ENCODE measurements at places on chromosomes 12 and 14.

DNA sequence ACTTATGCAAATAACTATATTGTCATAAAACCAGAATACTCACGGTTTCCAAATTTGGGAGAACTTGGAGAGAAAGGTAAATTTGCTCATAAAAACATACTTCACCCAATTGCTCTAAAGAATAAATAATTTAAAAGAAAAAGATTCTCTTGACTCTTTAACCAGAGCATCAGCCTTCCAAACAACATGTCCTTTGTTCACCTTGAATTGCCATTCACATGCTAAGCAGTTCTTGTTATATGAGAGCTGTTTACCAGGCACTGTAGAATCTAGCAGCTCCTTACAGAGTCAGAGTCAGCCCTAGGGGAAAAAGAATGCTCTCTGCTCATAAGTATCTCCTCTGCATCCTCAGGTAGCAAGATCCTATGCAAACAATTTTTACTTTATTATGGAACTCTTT lies 10.2 kb downstream of the SLCO1A2 start:
- no peak for DNase-seq

GRCh38 chr14:93648440-93649168 lies 139.7 kb downstream of the PRIMA1 start:
- DNase-seq = no peak

GRCh38 chr12:101769865-101770264 lies 30.6 kb upstream of the SYCP3 start:
- DNase-seq = no peak

- DNase-seq = no peak
These were observed 90.2 kb downstream of the TTLL5 start for GRCh38 chr14:75751296-75751695.

- DNase-seq = no peak
These were observed 119.6 kb downstream of the GCH1 start for GRCh38 chr14:54782751-54783659.

DNA sequence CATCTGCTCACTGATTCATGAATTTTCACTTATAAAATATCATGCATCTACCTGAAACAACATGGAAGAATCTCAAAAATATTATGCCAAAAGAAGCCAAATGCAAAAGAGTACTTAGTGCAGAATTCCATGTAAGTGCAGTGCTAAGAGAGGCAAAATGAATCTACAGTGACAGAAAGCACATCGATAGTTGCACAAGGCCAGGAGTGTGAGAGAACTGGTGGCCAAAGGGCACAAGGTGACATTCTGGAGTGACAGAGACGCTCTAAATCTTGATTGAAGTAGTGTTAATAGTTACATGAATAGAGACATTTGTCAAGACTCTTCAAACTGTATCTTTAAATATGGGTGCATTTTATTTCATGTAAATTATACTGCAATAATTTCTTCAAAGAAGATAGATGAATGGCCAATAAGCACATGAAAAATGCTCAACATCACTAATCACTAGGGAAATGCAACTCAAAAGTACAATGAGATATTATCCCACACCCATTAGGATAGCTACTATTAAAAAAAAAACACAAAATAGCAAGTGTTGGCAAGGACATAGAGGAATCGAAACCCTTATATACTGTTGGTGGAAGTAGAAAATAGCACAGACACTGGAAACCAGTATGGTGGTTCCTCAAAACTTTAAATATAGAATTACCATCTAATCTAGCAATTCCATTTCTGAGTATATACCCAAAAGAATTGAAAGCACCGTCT lies 71.7 kb upstream of the KICS2 start:
- DNase-seq = no peak

DNA sequence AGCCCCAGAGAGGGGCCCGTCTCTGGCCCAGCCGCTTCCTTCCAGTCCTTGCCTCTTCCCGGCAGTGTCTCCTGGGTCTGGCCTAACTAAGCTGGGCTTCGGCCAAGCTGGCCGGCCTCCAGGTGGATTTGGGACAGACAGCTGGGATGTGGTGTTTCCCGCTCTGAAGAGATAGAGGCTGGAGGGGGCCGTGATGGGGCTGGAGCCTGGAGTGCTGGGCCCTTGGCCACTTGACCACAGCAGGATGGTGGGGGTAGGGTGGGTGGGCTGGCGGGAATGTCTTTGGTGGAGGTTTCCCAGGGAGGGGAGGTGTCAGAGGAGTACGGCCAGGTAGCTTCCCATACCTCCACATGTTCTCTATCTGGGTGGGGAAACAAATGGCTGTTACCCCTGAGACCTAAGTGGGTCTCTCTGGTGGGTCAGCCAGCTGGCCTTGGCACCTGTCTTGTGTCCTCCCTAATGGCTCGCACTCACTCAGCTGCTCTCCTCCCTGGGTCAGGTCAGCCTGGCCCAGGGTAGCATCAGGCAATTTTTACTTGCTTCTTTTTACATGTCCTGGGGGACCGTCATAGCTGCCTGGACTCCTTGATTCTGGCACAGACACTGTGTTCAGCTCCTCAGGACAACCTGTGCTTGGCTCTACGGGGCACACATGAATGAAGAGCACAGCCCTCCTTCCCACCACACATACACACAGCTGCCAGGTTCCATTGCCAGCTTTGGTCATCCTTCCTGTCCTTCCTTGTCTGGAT lies 19.8 kb upstream of the PGF start:
- DNase-seq = no peak

GRCh38 chr14:58717211-58717610 lies 79.4 kb downstream of the DACT1 start:
- no peak for DNase-seq

- DNase-seq = no peak
These were observed 72.8 kb upstream of the ABCD2 start for GRCh38 chr12:39692258-39692853.

GRCh38 chr12:6834873-6835272 lies 5.9 kb upstream of the GNB3 start:
- DNase-seq = no peak

DNA sequence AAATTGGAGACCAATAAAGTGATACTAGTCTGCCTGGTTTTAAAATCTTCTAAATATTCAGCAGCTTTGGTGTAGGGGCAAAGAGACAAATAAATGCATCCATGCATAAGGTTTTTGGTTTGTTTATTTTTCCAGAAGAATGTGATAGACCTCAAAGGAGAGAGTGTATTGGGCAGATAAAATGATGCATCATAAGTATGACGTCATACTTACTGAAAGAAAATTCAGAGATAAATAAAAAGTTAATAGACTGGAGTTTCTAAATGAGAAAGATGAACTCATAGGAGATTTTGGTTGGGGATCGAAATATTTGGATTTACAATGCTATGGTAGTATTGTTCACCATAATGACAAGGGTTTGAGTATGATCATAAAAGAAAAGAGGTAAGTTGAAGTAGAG lies 10.2 kb downstream of the SYT10 start:
- DNase-seq = no peak

DNA sequence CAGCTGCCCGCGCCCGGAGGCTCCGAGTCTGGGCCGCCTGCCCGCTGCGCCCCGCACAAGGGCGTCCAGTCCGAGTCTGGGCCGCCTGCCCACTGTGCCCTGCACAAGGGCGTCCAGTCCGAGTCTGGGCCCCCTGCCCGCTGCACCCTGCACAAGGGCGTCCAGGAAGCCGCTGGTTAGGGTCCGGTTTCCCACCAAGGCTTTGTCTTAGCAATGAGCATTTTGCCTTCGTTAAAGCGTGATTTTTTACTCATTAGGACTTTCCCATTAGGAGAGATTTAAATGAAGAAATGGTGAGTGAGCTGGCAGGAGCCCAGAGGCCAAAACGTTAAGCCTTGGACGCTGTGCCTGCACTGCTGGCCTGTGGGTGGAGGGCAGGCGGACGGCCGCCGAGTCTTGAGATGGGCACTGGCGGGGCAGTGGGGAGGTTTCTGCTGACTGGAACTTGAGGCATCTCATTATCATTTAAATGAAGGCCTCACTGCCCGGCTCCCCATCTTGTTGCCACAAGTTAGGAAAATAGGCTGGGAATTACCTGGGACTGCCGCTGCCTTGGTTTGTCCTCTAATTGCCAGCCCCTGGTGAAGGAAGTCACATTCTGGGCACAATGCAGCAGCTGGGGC lies 36.0 kb downstream of the FBRSL1 start:
- DNase-seq = no peak

DNA sequence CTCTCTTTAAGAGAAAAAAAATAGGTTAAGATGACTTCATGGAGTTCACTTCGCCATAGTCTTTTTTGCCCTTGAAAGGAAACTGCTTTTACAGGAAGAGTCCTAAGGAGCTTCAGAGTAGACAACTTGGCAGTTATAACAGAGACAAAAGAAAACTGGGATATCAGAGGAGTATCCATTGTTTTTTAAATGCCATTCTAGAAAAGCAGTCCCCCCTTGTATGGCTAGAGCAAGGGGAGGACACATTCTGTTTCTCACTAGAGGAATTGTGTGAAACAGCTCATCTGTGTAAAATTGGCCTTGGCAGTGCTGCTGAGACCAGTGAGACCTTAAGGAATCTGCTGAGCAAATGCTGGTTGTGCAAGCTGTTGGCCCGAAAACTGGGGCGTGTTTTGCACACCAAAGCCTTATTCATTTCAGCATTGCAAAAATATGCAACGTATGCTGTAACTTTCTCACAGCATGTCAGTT lies 128.0 kb downstream of the GPR135 start:
- DNase-seq = peak; percentile 45

GRCh38 chr12:54697851-54698250 lies 49.7 kb upstream of the DCD start:
- DNase-seq = no peak

DNA sequence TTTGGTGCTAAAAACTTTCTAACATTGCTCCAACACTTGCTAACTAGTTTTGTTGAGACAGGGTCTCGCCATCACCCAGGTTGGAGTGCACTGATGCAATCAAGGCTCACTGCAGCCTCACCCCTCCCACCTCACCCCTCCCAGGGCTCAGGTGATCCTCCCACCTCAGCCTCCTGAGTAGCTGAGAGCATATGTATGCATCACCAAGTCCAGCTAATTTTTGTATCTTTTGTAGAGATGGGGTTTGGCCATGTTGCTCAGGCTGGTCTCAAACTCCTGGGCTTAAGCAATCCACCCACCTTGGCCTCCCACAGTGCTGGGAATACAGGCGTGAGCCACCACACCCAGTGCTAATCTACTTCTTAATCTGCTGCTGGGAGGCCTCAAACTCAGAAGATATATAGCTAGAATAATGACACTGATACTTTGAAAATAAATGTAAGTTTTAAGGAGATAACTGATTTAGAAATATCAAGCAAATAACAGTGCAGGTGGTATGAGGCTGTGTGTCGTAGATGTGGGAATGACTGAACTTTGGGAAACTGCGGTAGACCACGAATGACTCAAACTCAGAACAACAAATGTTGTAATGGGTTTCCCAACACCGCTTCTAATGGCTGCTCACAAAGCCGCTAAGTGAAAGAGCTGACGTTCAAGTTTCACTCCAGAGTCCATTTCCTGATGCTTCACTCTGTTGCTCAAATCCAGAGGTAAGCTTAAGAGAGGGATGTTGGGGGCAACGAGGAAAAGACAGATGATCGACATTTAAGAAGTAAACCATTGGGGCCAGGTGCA lies 10.0 kb downstream of the TMCC3 start:
- no peak for DNase-seq

DNA sequence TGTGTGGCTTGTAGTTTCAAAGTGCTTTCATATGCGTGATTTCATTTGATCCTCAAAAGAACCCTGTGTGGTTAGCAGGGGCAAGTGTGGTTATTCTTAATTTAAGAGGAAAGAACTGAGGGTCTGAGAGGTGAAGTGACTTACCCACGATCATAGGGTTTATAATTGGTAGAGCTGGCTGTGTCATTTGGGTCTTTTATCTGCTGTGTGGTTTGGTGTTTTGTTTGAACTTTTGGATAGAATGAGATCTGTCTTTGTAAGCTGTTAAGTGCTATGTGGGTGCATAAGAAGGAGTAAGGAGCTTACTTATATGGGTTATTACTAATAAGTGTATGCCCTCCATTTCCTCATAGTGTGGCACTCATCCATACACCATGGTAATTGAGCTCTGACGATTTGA lies 190.0 kb downstream of the CACNA1C start:
- DNase-seq = no peak

DNA sequence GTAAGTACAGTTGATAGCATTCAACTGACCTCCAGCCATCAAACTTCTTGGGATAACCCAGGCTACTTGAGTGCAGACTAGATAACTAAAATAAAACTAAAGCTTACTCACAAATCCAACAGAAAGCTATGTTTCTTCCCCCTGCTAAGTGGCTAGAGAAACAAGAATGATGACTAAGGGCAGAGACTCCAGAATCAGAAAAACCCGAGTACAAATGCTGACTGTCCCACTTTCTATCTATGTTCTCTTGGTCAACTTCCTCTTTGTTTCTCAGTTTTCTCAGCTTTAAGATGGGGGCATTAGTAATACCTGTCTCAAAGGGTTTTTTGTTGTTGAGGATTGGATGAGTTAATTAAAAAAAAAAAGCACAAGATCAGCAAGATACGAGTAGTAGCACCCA lies 6.1 kb upstream of the NUAK1 start:
- DNase-seq = no peak

DNA sequence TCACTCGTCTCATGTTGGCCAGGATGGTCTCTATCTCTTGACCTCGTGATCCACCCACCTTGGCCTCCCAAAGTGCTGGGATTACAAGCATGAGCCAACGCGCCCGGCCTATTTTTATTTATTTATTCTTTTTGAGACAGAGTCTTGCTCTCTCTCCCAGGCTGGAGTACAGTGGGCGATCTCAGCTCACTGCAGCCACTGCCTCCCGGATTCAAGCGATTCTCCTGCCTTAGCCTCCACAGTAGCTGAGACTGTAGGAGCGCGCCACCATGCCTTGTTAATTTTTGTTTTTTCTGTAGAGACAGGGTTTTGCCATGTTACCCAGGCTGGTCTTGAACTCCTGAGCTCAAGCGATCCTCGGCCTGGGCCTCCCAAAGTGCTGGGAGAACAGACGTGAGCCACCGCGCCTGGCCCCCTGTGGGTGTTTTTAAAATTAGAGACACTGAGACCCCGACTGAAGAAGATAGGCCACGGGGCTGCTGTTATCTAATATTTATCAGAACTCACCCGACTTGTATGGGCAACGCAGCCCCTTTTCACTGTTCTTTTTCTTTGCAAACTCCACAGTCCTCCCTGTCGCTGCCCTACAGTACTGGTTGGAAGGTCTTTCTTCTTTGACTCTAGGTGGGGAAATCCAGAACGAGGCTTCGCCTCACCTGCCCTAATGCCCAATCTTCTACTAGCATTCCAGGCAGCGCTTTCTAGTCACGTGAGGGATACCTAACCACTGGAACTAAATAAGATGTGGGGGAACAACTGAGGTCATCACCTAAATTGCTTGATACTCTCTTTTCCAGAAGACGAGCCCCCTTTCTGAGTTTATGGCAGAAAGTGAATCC lies 1.4 kb upstream of the GABARAPL1 start:
- DNase-seq = no peak
